ENCODE measurements at places on chromosomes 11 and 22.

GRCh38 chr11:75768112-75768908, at the start of gene DGAT2:
Gene DGAT2, plus strand, starts transcription at chr11:75768778. Its CDS starts 214 bp downstream, at chr11:75768992.
- peak; percentile 46 for DNase-seq

DNA sequence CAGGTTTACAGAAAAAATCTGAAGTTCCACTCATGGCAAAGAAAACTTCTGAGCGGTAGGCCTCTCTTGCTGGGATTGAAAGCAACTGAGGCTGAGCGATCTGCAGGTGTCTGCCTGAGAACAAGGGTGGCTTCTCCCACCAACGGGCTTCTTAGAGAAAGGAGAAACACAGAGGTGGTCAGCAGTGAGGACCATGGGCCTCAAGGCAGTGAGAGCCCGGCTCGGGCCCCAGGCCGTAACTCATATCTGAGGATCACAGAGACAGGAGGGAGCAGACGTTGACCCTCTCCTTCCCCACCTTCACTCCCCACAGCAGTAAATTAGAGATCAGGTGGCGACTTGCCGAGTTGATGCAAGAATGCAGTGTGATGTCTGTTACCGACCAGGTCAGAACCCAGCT, 50.9 kb upstream of the RTL6 start:
- no peak for DNase-seq

- DNase-seq, result no peak
Observed at GRCh38 chr11:68321293-68322051, 9.1 kb downstream of the LRP5 start.

DNA sequence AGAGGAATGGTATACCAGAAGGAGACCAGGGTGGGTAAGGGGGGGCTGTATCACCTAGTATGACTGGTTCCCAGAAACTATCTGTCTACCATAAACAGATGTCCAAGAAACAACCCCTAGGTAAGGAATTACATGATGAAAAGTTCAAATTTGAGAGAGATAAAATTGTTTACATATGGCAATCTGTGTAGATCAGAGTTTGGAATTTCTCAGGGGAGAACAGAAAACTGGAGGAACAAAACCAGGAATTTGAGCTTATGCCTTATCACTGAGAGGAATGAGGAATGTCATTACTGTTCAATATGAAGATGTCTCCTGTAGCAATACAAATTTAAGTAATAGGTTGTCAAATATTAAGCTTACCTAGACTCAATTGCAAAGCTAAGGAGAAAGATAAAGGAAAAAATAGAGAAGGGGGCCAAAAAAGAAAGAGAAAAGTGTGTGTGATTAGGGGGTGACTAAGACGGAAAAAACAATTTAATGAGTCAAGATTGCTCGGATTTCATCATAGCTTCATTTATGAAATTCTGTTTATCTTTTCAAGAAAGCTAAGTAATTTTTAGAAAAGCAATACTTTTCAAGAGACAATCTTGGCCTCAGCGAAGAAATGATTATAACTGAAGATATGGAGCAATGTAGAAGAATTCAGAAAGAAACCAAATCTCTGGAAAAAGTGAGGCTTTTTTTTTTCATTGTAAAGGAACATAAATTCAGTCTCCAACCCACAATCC, 117.8 kb downstream of the APOL5 start:
- DNase-seq, result no peak

DNA sequence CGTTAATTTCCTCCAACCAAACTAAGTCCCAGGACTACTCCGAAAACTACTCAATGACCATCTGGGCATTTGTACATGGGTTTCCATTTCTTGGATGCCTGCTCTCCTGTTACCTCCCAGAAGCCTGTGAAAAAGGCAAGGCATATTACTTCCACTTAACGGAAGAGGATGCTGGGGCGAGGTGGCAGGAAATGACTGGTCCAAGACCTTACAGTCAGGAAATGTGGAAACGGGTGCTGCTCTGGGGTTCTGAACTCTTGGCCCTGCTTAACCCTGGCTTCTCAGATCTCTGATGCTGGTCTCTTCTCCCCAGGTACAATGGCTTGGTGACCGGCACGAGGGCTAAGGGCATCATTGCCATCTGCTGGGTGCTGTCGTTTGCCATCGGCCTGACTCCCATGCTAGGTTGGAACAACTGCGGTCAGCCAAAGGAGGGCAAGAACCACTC, 12.9 kb downstream of the ADORA2A start:
- DNase-seq, result no peak

DNA sequence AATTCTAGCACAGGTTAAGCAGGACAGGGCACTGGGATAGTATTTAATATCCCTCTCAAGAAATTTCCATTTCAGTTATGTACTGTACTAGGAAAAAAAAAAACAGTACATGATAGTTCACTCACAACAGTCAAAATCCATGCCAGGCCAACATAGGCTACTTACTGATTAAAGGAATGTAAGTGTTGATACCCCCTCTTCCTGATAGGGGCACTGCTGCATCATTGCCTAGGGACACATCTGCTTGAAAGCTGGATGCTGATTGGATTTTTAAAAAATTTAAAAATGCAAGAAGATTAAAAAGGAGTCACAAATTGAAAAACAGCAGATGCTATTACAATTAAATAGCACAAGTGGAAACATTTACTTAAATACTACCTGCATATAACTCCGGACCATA, 43.4 kb downstream of the APOL5 start:
- DNase-seq, result no peak

- peak; percentile 1 for DNase-seq
Observed at GRCh38 chr22:28855355-28856094, 27.8 kb upstream of the ZNRF3 start.

DNA sequence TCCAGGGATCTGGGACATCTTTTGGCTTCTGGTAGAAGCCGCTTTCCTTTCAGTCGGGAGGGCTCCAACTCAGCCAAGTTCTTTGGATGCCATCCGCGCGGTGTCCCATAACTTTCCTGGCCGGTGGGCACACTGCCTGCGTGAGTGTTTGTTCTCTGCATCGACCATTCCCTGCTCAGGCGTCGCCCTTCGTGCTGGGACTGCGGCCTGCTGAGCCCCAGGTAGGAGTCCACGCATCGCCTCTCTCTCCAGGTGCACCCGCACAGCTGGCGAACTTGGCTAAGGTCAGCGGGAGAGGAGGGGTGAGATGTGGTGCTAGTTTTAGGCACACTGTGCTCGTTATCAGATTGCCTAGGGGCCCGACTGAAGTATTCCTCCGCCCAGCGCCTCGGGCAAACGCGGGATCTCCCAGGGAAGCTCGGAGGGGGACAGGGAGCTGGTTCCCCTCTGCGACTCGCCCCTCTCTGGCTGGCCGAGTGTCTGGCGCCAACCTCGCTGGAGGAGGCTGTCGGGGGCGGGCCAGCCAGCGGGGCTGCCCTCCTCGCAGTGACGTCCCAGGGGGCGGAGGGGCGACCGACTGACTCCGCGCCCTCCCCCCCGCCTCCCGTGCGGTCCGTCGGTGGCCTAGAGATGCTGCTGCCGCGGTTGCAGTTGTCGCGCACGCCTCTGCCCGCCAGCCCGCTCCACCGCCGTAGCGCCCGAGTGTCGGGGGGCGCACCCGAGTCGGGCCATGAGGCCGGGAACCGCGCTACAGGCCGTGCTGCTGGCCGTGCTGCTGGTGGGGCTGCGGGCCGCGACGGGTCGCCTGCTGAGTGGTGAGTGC, at the start of gene LAYN:
LAYN (plus strand) TSS at position 607 of the 823 bp plus-strand sequence; CDS start at position 731, 124 bp downstream.
- DNase-seq, result peak; percentile 36

DNA sequence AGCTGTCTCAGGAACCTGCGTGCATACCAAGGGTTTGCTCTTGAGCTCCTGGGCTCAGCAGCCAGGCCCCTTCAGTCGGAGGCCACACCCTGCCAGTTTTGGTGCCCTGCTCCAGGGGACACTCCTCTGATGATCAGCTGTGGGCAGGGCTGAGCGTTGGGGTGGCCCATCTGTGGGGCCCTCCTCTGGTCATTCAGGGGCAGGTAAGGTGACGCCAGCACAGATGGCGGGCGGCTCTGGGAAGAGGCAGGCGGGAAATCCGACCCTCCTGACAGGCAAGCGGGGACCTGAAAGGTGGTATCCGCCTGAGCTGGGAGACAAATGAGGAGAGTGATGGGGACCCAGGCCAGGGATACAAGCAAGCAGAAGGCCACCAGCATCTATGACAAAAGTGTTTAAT, 3.8 kb upstream of the MFNG start:
- DNase-seq, result no peak

- DNase-seq, result no peak
Observed at GRCh38 chr22:45980761-45981160, 3.8 kb upstream of the WNT7B start.

DNA sequence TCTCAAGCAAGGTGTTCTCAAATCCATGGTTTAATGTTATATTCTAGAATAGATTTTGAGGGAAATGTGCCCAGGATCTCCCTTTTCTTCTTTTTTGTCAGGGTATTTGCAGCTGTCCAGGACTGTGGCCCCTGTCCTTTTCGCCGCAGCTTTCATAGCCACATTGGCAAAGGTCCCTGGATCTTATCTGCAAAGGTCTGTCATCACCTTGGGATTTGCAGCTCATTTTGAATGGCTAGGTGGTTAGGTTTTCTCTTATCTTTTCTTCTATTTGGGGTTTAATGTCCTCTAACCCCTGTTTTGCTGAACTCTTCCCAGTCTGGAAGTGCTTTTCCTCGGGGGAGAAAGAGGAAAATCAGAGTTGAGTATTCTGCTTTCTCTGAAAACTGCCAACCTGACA, 11.7 kb upstream of the C1QTNF4 start:
- no peak for DNase-seq

- no peak for DNase-seq
Observed at GRCh38 chr11:1863352-1864216, 10.7 kb downstream of the LSP1 start.

GRCh38 chr11:94768602-94769541, 716 bp downstream of the AMOTL1 start:
- no peak for DNase-seq

- no peak for DNase-seq
Observed at GRCh38 chr11:59010708-59011107, 71.4 kb downstream of the GLYATL1 start.

GRCh38 chr22:42758931-42759629, 38.4 kb upstream of the A4GALT start:
- no peak for DNase-seq

DNA sequence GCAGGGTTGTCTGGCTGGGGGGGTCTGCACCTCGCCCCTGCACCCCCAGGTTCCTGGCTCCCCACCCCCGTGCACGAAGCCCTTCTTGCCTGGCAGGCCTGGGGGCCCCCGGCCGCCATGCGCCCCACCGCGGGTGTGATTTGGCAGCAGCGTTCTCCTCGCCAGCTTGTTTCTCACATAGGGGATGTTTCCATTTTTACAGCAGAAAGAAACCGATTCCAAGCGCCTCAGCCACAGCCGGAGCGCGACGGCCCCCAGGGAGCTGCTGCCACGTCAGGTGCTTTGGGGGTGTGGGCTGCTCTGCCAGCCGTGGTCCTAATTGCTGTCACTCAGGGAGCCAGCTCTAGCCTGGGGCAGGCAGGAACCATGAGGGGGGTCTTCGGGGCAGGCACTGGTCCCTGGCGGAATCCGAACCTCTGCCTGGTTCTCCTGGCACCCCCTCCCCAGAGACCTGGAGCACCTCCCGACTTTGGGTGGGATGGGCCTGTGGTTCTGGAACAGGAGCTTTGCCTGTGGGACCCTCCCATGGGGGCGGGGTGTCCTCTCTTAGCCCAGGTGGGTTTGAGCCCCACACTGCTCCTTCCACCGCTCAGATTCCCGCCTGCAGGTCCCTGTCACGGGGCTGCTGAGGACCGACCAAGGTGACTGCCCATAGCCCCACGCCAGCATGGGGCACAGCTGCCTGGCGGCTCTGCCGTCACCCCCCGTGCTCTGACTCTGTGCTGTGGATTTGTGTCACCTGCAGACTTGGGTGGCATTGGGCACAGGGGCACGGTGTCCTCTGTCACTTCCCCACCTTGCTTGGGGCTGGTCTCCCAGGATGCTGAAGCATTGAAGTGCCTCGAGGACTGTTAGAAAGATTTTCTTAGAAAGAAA, 54.0 kb downstream of the RTN4R start:
- no peak for DNase-seq

- DNase-seq, result no peak
Observed at GRCh38 chr11:64267207-64267945, 16.0 kb downstream of the PLCB3 start.

GRCh38 chr11:117861151-117862018, 15.1 kb downstream of the FXYD6 start:
- DNase-seq, result no peak

GRCh38 chr11:126702165-126702720, 298.3 kb downstream of the KIRREL3 start:
- DNase-seq, result no peak

- no peak for DNase-seq
Observed at GRCh38 chr11:75463106-75463774, 30.2 kb upstream of the KLHL35 start.

DNA sequence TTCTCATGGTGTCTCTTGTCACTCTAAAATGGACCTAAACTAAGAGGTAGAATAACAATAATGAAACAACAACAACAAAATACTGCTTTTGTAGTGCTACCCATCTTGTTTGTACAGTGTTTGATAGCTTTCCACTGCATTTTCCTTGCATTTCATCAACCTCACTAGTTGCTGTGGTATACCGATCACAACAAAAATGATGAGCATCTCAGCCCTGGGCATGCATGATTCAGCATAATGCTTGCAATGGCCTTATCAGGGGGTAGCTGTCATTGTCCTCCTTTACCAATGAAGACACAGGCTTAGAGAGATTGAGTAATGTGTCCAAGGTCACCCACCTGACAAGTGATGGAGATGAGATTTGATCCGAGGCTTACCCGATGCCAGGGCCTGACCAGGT, 682.5 kb downstream of the NTM start:
- no peak for DNase-seq

DNA sequence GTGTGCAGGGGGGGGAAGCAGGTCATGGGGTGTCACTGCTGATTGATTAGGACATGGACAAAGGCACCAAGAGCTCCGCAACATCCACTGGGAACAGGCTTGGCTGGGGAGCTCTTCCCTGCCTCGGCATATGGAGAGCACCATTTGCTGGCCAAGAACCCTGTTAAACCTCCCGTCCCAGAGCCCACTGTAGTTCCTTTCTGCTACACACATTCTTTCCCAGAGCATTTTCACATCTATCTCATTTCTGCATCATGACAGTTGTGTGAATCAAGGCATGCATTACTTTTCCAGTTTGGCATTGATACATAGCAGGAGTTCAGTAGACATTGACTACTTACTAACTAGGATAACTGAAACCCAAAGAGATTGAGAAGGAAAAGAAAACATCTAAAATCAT, 333.4 kb upstream of the B3GAT1 start:
- no peak for DNase-seq

- no peak for DNase-seq
Observed at GRCh38 chr22:43092085-43092484, 2.9 kb upstream of the TTLL1 start.

- no peak for DNase-seq
Observed at GRCh38 chr11:13016415-13016814, 7.3 kb downstream of the RASSF10 start.

Data from effector CD8-positive, alpha-beta T cell (primary cell).